ENCODE measurements at places on chromosomes 11 and 22. TPM values are rescaled to one million over a fixed set of nuclear protein-coding genes. Genes with fewer than 3 reads are reported as not detected.

The C22orf42 gene
- polyA plus RNA-seq: not detected

The C11orf58 gene
- polyA plus RNA-seq: 182 TPM

- no peak for DNase-seq
Measured at GRCh38 chr11:12724301-12725054, 50.3 kb downstream of the TEAD1 start.

- no peak for DNase-seq
Measured at GRCh38 chr22:49045276-49045675, 782.4 kb downstream of the BRD1 start.

DNA sequence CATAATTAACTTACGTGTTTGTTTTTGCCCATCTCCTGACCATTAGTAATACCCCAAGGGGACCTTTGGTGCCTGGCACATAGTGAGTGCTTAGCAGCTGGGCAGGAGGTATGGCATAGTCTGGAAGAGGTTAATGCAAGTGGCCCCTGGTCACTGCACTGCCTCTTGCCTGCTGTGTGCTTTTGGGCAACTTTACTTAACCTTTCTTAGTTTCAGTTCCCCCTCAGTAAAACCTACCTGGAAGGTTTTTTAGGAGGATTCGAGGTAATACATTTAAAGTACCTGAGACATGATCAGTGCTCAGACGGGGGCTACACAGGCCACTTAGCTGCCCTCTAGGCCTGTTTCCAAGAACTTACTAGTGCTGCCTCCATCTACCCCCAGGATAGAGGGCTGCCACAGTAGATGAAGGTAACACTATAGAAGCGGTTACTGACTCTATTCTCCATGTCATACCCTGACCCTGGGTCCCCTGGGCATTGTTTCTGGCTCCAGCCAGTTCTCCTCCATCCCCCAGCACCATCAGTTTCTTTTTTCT, 3.3 kb downstream of the POLD4 start:
- DNase-seq: no peak

GRCh38 chr11:33452836-33453624, 195.8 kb downstream of the HIPK3 start:
- no peak for DNase-seq

The C22orf31 gene
- not detected for polyA plus RNA-seq

DNA sequence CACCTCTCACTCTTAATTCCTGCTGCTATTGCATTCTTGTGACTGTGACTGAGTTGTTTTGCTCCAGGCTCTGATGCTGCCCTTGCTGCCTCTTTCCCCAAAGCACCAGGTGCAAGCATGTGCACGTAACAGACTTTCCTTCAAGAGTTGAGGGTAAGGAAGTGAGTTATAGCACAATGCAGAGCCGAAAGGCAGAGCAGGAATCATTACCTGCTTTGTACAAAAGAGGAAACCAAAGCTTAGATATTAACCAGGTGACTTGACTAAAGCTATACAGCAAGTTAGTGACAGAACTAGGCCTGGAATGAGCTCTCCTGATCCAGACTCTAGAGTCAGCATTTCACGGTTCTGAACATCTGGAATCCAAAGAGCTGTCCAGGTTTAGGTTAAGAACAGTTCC, 33.6 kb downstream of the NEU3 start:
- no peak for DNase-seq

The ENTHD1 gene
- polyA plus RNA-seq: not detected

DNA sequence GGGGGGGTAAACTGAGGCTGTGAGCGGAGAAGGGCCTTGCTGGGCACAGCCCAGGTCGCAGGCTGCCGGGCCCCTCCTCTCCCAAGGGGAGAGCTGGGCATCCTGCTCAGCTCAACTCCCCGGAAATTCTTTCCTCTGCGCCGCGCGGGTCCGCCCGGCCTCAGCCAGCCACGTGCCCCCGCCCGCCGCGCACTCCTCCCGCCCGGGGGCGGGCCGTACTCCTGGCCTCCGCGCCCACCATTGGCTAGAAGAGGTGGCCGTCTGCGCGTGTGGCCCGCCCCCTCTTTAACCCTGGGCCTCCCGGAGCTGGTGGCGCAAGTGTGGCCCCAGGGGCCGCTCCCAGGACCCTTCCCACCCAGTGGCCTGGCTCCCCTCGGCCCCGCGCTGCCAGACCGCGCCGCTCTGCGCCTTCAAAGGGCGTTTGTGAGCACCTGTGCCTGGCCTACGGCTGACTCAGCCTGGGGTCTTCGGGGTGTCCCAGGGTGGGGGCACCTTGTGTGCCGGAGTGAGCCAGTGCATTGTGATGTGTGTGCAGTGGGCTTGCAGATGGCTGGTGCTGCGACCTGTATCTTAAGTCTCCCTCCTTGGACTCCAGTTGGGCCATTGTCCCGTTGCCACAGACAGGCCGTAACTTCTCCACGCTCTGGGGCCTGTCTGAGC, 2.0 kb downstream of the MRGPRF start:
- DNase-seq: no peak

- DNase-seq: no peak
Measured at GRCh38 chr22:46262449-46263215, 511 bp downstream of the PKDREJ start.

- DNase-seq: no peak
Measured at GRCh38 chr11:27912916-27913315, 195.0 kb downstream of the KIF18A start.

DNA sequence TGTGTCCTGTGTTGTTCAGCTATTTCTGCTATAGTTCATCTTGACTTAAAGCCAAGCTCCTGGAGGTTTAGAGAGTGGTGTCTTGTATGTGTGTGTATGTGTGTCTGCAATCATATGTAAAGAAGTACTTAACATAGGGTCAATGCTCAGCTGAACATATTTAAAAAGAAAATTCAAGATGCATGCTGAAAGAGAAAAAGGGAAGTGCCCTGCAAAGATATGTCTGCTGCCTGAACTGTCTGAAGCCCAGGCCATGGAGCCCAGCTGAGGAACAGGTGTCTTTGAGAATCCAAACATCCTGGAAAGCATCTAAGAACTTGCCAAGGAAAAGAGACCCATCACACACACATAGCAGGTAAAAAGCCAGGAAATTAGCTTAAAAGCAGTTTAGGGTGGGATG, 6.6 kb downstream of the TCN1 start:
- DNase-seq: no peak

Data from naive B cell (primary cell).